Prostate gland (tissue), 2 donors: ENCODE measurements at places on chromosomes 7 and 10. TPM values are rescaled to one million over a fixed set of nuclear protein-coding genes. Genes with fewer than 3 reads are reported as not detected.

SLC16A12 gene
- total RNA-seq = 0.09 TPM

PCLO gene
- total RNA-seq = 14.5 TPM

TAS2R3 gene
- total RNA-seq = 1.1 TPM

MYL7 gene
- not detected for total RNA-seq

GPRIN2 gene
- total RNA-seq = 16.9 TPM

CALML5 gene
- total RNA-seq = 0.46 TPM

CTAGE4 gene
- 2.0 TPM for total RNA-seq

CH25H gene
- 1.1 TPM for total RNA-seq

ZNF680 gene
- total RNA-seq = 48.2 TPM

PIK3AP1 gene
- total RNA-seq = 15.6 TPM

TUBB8 gene
- not detected for total RNA-seq
